CD4-positive, alpha-beta memory T cell (primary cell): ENCODE measurements at places on chromosomes 2 and 18.

DNA sequence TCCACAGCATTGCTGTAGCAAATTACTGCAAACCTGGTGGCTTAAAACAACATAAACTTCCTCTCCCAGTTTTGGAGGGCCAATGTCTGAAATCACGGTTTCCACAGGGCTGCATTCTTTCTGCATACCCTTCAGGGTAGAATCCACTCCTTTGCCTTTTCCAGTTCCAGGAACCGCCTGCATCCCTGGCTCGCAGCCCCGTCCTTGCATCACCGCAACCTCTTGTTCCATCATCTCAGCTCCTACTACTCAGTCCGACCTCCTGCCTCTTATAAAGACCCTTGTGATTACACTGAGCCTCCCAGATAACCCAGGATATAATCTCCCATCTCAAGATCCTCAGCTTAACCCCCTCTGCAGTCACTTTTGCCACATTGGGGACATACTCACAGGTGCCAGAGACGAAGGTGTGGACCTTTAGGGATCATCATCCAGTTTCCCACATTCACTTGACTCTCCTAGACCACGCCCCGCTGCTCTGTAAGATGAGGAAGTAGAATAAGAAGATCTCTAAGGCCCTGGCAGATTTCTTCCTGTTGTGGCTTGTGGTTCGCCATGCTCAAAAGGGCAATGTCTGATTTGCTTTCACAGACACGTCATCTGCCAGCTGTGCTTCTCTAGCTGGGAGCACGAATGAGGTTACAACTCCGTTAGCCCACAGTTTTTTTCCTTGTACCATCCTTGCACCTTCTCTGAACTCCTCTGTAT is 103.6 kb upstream of the AGAP1 start:
- DNase-seq, result peak; percentile 58

DNA sequence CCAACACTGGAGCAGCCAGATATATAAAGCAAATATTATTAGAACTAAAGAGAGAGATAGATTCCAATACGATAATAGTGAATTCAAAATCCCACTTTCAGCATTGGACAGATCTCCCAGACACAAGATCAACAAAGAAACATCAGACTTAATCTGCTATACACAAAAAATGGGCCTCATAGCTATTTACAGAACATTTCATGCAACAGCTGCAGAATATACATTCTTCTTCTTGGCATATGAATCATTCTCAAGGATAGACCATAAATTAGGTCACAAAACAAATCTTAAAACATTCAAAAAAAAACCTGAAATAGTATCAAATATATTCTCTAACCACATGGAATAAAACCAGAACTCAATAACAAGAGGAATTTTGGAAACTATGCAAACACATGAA is 23.8 kb upstream of the BAZ2B start:
- no peak for DNase-seq

GRCh38 chr2:17543848-17544247 is 3.4 kb downstream of the VSNL1 start:
- no peak for DNase-seq

- DNase-seq, result peak; percentile 51
Observed at GRCh38 chr18:75247611-75248421, 37.2 kb downstream of the TSHZ1 start.

GRCh38 chr2:170218456-170218855 is 40.5 kb downstream of the MYO3B start:
- no peak for DNase-seq

- DNase-seq, result no peak
Observed at GRCh38 chr2:208407667-208408066, 1.1 kb downstream of the PTH2R start.

DNA sequence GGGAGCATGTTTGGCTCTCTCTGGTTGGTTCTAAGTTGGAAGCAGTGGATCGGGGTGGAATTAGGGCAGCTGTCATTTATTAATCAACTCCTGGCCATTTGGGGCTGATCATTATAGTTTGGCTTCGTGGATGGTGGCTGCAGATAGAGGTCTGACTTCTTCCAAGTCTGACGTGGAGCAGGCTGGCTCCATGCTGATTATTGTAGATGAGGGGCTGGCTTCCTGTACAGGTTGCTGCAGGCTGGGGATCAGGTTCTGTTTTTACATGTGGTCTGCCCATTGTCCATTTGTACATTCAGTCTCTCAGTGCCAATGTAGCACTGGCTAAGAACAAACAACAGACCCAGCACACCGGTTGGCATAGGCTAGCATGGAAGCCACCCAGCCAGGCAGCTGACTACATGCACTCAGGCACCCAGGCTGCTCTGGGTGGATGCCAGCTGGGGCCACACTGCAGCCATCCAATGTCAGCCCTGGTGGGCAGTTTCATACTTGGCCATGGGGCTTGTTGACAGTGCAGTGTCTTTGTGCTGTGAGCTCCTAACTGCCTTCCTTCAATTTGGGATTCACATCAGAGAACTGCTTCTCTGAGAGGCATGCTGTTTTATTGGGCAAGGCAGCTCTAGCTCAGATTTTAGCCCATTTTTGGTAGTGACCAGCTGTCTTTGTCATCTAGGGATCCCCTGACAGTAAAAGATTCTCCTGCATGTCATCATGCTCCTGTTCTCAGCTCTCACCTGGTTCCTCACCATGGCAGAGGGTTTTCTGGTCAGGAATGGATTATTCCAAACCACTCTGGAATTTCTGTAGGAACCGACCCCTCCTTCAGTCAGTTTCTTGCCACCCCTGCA is 25.4 kb downstream of the NPAS2 start:
- DNase-seq, result no peak

GRCh38 chr2:96531366-96531765 is 5.2 kb upstream of the ARID5A start:
- DNase-seq, result no peak

GRCh38 chr18:44602845-44603244 is 77.8 kb upstream of the SETBP1 start:
- no peak for DNase-seq

GRCh38 chr2:238403632-238404405 is 22.9 kb upstream of the ASB1 start:
- DNase-seq, result no peak

- no peak for DNase-seq
Observed at GRCh38 chr2:133235968-133236367, 332.3 kb downstream of the NCKAP5 start.
